ENCODE measurements at places on chromosomes 11 and 22. TPM values are rescaled to one million over a fixed set of nuclear protein-coding genes. Genes with fewer than 3 reads are reported as not detected.
A peak's percentile ranks its signal among the peaks of the same experiment; 100 is the strongest.

DNA sequence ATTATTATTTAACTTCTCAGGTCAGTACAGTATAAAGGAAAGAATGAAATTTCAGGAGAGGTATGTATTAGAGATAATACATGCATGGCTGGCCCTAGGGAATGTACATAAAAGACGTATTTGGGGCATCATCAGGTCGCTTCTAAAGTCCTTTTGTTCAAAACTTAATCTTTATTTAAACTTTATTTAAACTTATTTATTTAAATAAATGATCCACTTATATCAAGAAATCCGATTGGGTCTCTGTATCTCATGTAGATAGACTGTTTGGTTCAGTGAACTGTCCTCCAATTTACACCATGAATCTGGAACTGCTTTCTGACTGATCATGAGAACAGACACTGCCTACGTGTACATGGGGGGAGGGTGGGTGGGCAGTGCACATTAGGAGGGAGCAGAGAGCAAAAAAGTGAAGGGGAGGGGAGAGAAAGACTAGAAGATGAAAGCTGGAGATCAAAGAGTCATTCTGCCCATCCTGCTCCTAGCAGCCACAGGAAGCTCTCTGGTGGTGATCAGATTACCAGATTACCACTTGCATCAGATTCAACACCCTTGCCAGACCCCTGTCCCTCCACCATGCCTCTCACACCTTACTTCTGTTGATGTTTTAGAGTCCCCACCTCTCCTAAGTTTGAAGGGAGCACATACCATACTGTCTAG, 92.1 kb upstream of the MTMR2 start:
- no peak for DNase-seq

GRCh38 chr11:132892876-132893275, 639.4 kb downstream of the OPCML start:
- no peak for DNase-seq

IL18 gene
- polyA plus RNA-seq: 9.9 TPM

PRR5L gene
- 17.3 TPM for polyA plus RNA-seq

DNA sequence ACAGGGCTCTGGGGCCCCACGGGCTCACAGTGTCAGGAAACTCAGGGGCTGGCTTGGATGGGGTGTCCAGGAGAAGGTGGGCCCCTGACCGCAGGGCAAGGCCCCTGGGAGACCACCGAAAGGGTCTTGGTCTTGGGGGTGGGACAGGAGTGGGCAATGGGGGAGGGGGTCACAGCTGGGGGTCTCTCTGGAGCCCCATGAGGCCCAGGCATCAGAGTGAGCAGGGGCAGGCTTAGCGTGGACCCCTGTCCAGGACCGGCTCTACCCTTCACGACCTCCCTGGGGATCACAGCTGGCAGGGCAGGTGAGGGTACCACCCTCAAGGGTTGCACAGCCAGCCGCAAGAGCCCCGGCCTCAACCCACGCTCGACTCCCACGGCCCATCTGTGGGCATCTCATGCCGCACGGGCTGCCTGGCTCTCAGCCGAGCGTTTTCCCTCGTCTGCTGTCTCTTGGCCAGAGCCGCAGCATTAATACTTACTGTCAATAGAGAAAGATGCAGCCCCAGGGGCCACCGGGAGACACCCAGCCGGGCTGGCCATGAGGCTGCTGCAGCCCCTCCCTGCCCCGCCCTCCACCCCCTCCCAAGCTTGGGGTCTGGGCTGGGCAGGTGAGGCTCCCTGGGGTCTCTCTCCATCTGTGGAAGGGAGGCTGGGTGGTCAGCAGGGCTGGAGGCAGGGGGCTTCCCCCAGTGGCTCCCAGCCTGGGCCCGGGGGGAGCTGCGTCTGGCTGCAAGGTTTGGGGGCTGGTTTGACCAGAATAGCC, 662 bp downstream of the MUC5B start:
- DNase-seq: no peak

DNA sequence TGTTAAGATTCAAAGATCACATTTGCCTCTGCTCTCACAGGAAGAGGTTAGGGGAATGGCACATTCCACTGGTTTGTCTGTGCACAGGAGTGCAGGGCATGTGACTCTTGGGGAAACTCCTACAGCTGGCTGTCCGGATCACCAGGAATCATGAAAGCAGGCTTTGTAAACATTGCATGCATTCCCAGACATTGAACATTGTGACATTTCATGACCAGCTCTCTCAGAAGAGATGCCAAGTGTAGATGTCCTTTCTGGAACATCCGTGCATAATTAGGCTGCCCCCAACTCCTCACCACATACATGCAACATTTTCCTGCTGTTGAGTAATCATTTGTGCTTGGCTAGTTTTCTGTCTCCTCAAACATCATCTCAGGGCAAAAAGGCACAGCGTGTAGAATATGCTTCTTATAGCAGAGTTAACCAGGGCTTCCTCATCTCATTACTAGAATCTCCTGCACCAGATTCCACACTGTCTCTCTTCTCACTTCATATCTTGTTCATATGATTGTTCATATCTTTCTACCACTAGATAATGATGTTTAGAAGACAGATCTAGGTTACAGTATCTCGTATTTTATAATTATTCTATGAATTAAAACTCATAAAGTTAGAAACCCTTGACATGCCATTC, 694.7 kb downstream of the NTM start:
- peak; percentile 58 for DNase-seq

DNA sequence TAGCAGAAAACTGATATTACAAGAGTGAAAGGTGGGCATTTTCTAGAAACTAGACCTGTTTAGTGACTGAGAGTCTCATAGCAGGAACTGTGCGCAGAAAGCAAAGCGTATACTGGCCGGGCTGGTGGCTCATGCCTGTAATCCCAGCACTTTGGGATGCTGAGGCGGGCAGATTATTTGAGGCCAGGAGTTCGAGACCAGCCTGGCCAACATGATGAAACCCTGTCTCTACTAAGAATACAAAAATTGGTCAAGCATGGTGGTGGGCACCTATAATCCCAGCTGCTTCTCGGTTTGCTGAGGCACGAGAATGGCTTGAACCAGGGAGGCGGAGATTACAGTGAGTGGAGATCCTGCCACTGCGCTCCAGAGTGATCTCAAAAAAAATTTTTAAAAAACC, 1.8 kb upstream of the NUP98 start:
- no peak for DNase-seq

GRCh38 chr11:59753650-59754493, 1.3 kb upstream of the STX3 start:
- peak; percentile 75 for DNase-seq

- peak; percentile 27 for DNase-seq
Observed at GRCh38 chr11:10314199-10315072, 9.6 kb downstream of the ADM start.

GRCh38 chr11:44750551-44751465, 24.0 kb downstream of the TSPAN18 start:
- DNase-seq: no peak

DNA sequence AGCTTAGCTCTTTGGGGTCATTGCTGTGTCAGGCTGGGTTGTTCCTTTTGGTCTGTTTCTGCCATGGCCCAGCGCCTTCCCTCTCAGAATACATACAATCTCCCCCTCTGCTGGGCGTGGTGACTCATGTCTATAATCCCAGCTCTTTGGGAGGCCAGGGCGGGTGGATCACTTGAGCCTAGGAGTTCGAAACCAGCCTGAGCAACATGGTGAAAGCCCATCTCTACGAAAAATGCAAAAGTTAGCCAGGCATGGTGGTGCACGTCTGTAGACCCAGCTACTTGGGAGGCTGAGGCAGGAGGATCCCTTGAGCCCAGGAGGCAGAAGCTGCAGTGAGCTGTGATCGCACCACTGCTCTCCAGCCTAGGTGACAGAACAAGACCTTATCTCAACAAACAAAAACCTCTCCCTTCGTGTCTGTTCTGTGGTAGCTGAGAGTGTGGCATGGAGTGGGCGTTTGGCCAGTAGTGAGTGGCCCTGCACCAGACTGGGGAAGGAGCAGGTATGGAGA, 46.7 kb upstream of the RAB1B start:
- DNase-seq: no peak

YPEL1 gene
- 20.9 TPM for polyA plus RNA-seq

DNA sequence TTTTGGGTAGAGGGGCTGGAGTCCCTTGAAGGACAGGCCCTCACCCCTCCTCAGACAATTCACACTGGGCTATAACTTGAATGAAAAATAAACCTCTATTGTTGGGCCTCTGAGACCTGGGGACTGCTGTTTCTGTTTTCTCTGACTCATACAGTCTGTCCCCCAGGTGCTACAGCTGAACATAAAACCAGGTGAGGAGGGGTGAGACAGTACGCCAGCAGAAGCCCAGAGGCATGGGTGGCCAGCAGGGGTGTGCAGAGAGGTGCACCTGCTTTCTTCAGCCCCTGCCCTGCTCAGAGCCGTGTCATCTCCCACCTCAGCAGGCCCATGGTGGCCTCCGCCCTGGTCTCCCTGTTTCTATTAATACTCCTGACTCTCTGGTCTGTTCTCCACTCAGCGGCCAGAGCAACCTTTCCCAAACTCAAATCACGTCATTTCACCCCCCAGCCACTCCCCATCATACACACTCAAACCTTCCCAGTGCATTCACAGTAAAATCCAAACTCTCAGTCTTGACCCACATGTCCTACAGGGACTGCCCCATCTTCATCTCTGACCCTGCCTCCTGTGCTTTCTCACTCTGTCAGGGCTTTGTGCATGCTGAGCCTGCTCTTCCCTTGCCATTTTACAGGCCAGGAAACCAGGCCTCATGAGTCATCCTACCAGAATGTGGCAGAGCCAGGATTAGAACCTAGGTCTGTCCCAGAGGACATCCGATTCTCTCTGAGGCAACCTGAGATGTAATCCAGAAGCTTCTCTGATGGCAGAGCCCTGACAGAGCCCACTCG, 5.4 kb upstream of the IL2RB start:
- DNase-seq: no peak

DNA sequence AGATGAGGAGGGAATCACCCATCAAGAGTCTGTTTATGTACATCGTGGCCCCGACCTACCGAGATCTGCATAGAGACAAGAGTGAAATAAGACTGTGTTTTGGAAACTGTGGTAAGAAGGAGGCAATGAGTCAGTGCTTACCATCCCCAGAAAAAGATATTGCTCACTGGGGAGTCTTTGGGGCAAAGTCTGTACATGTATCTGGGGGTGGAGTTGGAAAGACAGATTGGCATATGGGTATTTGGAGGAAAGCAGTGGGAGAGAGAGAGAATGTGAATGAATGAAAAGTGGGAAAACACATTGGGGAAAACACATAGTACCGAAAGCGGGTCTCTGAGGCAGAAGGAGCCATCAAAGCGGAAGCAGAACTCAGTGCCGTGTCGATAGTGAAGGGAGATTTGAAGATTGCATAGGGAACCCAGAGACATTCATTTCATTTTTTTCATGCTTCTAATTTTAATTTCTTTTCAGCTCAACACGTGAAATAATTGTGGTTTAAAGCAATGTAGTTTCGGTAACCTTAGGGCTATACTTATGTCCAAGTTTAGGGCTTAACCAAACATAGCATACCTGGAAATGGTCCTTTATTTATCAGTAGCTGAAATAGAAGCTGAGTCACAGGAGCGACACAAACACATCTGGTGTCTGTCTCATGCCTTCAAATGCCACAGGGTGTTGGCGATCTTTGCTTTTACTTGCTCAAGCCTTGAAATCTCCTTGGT, 98.6 kb upstream of the CD44 start:
- no peak for DNase-seq

NOX4 gene
- 62.9 TPM for polyA plus RNA-seq

TUG1 gene
- 257 TPM for polyA plus RNA-seq

MPZL3 gene
- 6.5 TPM for polyA plus RNA-seq

- no peak for DNase-seq
Observed at GRCh38 chr22:45478108-45478771, 24.4 kb upstream of the FBLN1 start.

DNA sequence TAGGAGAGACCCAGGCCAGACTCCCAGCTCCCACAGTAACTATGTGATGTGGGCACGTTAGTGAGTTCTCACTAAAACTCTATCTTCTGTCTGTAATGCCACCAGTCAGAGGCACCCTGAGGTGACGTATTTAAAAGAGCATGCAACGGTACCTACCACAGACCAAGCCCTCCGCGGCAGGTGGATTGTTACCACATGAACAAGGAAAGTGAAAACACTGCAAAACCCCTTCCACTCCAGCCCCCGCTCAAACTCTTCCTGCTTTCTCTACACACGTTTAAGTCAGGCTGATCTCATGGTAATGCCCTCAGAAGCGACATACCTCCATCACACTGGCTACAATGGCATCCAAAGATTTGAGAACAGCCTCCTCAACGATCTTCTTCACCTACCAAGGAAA, 36.7 kb downstream of the SERPIND1 start:
- DNase-seq: no peak

DNA sequence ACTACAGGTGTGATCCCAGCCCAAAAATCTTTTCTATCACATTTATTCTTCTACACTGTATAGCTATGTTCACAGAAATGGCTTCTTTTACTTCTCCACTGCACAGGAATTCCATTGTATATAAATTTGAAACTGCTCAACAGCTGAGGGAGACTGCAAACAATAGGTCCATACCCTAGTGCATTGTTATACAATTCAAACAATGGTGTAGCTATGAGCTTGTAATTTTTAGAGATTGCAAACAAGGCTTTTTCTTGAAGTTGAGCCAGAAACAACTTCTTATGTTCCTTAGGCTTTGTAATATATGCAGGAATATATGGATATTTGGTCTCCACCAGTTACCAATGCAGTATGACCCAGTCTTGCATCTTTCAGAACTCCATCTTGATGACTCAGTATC, 19.5 kb upstream of the SIK3 start:
- no peak for DNase-seq

DNA sequence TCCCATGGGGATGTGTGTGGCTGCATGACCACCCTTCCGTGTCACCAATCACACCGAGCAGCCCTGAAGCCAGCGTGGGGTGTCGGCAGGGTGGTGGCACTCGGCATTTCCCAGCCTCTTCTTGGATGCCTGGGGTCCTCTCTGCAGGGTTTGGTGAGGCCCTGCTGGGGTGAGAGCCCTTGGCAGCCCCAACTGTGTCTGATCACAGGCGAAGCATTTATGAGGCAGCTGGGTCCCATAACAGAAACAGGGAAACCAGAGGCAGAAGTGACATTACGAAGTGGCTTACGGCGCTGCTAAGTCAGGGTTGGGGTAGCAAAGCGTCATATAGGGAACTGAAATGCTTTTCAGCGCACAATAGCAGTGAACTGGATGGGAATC, 92.3 kb upstream of the SEPTIN5 start:
- DNase-seq: no peak

- no peak for DNase-seq
Observed at GRCh38 chr22:29218758-29219408, 13.2 kb downstream of the EMID1 start.

KREMEN1 gene
- polyA plus RNA-seq: 22.3 TPM

- DNase-seq: no peak
Observed at GRCh38 chr22:36125434-36125833, 35.1 kb downstream of the APOL3 start.

GRCh38 chr11:82864268-82864667, 36.0 kb downstream of the PRCP start:
- DNase-seq: peak; percentile 45

DNA sequence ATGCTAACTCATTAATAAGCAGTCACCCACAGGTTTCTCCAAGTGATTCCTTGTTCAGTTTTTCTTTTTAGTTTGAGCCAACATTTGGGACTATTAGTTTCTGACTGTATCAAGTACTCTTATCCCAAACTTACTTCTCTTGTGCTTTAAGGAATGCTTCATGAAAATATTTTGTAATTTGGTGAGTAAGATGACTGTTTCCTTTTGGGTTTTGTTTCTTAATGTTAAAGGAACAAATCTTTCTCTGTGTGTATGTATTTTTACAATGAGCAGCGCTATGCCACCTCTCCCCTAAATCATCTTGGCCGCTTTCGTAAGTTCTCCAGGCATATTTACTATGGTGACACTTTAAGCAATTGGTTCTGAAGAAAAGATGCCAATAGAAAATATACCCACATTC, 72.4 kb downstream of the LDLRAD3 start:
- no peak for DNase-seq
